CD4-positive, alpha-beta T cell (primary cell): ENCODE measurements at places on chromosomes 6 and 20. TPM values are rescaled to one million over a fixed set of nuclear protein-coding genes. Genes with fewer than 3 reads are reported as not detected.

The DLK2 gene
- total RNA-seq, result 0.19 TPM

The PARD6B gene
- 8.2 TPM for total RNA-seq

The CRISP3 gene
- total RNA-seq, result not detected

The THEMIS gene
- 25.3 TPM for total RNA-seq

The RFX6 gene
- not detected for total RNA-seq

The CYP24A1 gene
- total RNA-seq, result 1.0 TPM

DNA sequence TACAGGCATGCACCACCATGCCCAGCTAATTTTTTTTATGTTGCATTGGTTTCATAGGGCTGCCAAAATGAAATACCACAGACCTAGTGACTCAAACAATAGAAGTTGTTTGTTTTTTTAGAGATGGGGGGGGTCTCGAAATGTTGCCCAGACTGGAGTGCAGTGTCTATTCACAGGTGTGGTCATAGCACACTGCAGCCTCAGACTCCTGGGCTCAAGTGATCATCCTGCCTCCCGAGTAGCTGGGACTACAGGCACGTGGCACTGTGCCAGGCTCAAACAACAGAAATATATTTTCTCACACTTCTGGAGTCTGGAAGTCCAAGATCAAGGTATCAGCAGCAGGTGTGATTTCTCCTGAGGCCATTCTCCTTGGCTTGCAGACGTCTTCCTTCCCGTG lies 6.6 kb upstream of the SLC16A10 start:
- no peak for DNase-seq

- no peak for DNase-seq
These were observed 288.1 kb upstream of the ID4 start for GRCh38 chr6:19549109-19549508.

- no peak for DNase-seq
These were observed 208.6 kb upstream of the MCHR2 start for GRCh38 chr6:100202417-100203194.

GRCh38 chr20:11453430-11453829 lies 464.3 kb upstream of the BTBD3 start:
- DNase-seq, result no peak

DNA sequence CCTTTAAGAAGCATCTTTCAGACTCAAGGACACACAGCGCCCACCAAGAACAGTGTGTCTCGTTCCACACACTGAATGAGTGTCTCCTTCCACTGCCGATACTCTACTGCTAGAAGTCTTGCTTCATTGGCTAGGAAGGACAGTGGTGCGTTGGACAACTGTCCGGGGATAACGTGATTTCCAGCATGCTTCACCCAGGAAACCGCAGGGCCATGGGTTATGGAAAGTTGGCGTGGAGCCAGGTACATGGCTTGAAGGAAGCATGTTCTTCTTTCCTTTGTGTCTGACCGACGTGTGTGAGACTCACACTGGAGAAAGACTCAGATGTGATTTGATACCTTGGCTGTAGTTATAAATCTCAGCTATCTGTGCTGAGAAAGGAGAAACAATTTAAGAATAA lies 73.2 kb downstream of the SMOC2 start:
- DNase-seq, result no peak

- DNase-seq, result no peak
These were observed 309.7 kb upstream of the AGPAT4 start for GRCh38 chr6:161583584-161583983.

DNA sequence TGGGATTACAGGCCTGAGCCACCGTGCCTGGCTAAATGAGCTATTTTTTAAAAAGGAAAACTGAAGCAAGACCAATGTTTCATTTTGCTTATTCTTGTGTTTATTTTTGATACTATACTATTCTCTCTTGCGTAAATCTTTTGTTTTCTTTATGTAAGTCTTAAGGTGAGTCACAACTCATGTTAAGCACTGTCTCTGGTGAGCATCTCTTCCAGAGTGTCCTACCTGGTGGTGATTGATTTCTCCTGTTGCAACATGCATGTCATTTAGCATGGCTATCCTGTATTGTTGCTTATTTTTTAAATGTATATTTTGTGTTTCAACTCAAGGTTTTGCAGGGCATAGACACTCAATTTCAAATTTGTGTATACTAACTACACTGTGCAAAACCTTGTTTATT lies 336.0 kb downstream of the RFPL4B start:
- no peak for DNase-seq

DNA sequence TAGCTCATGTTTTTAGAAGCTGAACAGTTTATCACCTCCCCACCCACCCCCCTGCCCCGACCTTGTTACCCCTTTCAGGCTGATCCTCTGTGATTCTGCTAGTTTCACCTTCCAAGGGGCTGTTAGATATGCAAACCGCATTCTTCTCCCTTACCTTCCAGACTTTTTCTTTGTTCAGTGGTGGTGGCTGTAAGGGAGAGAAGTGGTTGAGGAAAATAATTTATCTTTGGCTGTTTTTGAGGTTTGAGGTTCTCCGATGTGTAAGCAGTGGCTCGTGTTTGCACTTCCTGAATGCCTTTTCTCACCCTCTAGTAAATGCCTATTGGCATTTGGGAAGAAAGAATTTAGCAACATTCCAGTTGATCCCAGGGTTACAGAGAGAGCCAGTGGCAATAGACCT lies 69.4 kb upstream of the KCNG1 start:
- no peak for DNase-seq
